ENCODE measurements at places on chromosomes 7 and 10.

GRCh38 chr7:124029396-124030188 lies 3.3 kb downstream of the TMEM229A start:
- DNase-seq: no peak

GRCh38 chr7:27103489-27104226 lies 1.2 kb upstream of the HOXA2 start:
- peak; percentile 30 for DNase-seq

- DNase-seq: no peak
Measured at GRCh38 chr7:12016439-12016838, 184.4 kb upstream of the THSD7A start.

- DNase-seq: no peak
Measured at GRCh38 chr10:29056729-29057128, 232.1 kb upstream of the LYZL1 start.

- no peak for DNase-seq
Measured at GRCh38 chr7:129882531-129882930, 70.2 kb downstream of the UBE2H start.

GRCh38 chr7:106844279-106844997 lies 20.6 kb upstream of the PIK3CG start:
- DNase-seq: no peak

DNA sequence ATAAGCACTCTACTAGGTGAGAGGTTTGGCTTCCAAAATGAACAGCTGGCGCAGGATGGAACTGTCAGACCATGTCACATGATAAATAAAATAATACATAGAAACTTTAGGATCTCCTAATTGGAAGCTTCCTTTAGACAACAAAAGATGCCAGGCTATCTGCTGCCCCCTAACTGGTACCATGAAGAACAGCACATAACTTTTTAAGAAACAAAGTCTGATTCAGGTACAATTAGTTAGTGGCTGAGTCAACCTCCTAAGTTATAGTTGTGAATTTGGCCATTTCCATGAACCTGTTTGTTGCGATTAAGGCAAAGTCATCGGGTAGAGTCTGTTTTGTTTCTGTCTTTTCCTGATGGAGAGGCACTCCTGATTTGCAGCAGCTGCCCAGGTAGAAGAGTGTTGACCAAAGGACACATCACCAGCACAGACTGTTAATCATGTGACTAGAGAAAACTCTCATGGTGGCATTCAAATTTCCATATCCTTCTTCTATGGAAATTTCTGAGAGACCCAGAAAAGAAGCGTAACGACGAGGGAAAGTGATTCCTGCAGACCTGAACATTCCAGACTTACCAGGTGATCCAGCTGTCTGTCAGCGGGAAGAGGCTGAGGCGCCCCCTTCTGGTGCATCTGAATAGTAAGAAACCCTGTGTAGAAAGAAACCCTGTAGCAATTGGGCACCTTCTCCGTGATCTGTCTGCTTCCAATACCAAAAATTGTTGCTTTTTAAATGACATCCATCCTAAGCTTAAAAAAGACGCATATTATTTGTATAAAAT lies 8.6 kb upstream of the INHBA start:
- DNase-seq: no peak

DNA sequence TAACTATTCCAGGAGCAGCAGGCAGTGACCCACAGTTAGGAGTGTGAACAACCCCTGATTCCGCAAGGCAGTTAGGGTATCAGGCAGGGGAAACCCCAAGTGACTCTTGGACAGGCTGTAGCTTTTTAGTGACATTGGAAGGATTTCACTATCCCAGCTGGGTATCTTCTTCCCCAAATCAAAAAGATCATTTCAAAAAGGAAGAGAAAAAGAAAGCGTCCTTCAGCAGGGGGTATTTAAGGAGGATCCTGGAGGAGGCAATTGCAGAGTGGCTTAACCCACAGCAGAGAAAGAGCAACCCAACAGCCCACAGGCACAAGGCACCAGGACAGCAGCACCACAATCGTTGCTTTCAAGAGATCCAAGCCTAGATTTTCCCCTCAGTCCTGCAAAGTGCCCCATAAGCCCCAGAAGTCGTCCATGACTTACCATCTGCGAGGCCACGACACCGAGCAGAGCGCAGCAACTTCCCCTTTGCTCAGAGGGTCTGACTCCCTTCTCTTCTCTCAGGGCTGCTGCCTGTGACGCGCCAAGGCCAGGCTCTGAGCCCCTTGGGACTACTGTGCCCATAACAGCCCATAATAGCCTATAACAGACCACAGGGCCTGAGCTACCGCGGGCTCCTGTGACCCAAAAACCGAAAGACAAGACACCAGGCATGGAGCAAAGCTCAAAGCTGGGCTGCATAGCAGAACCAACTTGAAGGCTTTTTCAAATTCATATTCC lies 19.8 kb downstream of the PIK3AP1 start:
- no peak for DNase-seq

GRCh38 chr10:102676534-102677315 lies 32.4 kb downstream of the TRIM8 start:
- DNase-seq: no peak

- DNase-seq: no peak
Measured at GRCh38 chr7:129005186-129005585, 49.7 kb downstream of the TNPO3 start.

GRCh38 chr10:413662-414071 lies 275.8 kb downstream of the DIP2C start:
- no peak for DNase-seq

- DNase-seq: no peak
Measured at GRCh38 chr10:44725404-44725803, 185.7 kb upstream of the TMEM72 start.

DNA sequence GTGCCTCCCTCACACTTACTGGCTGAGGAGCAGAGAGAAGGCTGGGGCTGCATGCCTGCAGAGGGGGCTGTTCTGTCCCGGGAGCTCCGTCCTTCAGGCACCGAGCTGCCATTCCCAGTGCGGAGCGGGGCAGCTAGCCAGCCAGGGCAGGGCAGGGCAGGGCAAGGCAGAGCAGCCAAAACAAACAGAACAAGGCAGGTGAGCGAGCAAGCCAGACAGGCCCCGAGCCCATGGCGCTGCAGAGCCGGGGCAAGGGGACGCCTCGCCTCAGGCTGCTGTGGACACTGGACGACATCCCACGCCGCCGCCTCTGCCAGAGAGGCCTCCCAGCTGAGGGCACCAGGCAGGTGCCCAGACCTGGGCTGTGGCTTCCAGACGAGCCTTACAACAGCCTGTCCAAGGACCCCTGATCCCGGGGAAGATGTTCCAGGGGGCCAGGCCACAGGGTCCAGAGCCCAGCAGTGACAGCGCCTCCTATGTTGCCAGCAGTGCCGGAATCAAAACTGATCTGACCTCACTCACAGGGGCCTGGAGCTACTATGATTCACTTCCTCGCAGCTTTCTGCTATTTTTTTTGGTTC lies 8.2 kb upstream of the NDST2 start:
- no peak for DNase-seq

DNA sequence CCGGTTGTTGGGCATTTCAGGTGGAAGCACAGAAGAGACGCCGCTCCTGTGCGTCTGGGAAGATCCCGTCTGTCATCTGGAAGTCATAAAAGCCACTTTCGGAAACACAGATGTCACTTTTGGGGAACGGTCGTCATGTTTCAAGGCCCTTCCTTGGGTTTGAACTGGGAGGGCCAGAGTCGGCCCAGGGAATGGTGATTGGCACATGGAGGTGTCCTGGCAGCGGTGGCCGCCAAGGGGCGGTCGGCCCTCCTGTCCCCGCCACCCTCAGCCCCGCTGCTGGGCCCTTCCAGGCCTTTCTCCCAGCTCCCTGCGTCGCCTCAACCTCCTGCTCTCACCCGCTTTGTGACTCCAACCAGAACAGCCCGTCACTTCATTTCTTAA lies 115.2 kb upstream of the SFMBT2 start:
- no peak for DNase-seq

DNA sequence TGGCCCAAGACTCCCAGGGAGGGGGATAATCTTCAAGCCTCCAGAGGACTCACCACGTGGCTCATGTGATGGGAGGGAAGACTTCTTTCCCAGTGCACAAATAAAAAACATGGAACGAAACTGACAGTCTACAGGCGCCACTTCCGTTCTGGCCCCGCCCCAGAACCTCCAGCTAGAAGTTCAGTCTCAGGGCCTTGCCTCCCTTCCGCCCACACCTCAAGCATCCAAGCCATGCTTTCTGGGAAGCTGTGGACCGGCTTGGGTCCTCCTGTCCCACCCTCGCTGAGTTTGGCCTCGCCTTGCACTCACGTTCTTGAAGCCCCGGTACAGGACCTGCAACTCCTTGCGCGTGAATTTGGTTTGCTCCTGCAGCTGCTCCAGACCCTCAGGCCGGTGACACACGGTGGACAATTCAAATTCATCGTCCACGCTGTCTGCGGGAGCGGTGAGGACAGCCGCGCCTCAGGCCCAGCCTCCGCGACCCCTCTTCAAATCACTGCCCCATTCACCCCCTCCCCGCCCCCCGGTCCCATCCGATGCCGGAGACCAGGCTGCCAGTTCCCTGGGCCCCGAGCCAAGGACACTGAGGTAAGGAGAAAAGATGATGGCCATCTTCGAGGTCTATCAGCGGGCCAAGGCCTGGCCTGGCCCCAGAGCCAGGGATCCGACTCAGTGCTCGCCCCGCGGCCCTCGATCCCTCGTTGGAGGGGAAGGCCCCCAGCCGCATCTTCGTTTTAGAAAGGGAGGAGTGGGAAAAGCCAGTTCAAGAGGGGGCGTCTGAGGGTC lies 10.7 kb upstream of the OGA start:
- peak; percentile 49 for DNase-seq

DNA sequence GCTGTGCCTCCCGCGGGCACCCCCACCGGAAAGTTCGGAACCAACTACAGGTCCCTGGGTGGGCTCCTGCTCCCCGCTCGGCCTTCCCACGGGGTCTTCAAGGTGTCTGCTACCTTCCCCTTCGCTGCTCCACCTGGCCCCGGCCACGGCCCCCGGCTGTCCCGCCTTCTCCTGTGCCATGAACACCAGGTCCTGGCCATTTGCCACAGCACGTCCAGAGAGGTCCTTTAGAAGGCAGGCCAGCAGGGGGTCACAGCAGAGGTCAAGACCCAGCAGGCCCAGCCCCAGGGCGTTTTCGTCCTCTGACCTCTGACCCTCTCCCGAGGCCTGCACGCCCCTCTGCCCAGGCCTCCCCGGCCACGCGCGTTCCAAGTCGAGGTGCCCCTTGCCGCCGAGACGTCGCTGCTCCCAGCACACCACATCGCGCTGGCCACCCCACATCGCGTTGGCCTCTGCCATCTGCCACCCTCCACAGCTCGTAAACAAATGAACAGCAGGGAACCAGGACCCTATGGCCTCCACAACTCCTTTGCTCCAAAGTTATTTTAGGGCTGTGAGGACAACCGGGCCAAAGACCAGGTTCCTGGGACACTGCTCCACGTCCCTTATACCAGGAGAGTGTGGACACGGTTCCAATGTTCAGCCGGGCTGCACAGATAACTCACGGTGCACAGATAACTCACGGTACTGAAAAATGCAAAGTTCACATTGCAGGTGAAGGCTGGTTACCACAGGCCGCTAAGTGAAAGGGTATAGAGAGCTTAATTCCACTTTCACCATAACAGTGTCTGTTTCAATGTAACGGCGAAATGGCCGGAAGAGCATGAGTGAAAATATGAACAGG lies 74.3 kb downstream of the CFAP46 start:
- peak; percentile 16 for DNase-seq

DNA sequence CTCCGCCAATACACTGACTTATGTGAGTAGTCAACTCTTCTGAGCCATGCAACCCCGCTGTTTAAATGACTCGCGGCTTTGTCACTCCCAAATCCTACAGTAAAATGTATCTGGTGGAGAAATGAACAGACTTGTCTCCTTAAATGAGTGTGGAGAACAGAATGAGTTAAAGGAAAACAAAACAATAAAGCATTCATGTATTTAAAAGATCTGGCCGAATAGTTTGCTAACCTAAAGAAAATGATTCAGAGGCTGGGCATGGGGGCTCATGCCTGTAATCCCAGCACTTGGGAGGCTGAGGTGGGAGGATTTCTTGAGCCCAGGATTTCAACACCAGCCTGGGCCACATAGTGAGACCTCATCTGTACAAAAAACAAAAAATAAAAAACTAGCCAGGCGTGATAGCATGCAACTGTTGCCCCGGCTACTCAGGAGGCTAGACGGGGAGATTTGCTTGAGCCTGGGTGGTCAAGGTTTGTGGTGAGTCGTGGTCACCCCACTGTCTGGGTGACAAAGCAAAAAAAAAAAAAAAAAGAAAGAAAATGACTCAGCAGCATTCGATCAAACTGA lies 86.5 kb upstream of the PFKP start:
- DNase-seq: no peak

DNA sequence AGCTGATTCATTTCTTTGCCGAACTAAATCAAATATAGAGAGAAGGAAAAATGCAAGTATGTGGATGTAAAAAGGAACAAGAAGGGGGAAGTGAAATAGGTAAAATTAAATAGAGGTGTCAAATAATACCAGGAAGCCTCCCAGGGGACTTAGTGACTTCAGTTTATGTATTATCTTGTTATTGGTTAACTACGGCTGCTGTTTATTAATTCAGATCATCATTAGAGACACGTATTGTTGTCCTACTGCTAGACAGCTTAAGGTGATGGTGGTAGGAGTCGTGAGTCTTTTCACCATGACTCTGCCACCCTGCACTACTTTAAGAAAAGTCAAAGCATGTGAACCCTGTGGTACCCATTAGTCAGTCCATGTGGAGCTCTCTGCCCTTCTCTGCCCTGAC lies 289.1 kb downstream of the PRKG1 start:
- no peak for DNase-seq
